ENCODE measurements at places on chromosomes 13 and 19.

- DNase-seq: no peak
Observed at GRCh38 chr13:109802936-109803335, 16.6 kb upstream of the IRS2 start.

- DNase-seq: no peak
Observed at GRCh38 chr19:51470966-51471365, 7.4 kb upstream of the CEACAM18 start.

DNA sequence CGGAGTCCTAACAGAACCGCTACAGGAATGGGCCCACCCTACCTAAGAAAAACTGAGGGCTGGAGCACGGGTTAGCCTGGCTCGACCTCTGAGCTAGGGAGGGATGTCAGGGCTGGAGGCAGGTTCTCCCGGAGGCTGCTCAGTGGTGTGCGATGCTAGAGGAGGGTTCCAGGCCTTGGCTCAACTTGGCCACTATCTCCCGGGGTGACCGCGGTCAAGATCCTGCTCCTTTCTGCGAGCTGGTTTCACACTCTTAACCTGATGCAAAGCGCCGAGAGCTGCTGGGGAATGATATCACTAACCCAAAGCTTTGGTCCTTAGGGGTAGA lies 301 bp downstream of the POP4 start:
- no peak for DNase-seq

DNA sequence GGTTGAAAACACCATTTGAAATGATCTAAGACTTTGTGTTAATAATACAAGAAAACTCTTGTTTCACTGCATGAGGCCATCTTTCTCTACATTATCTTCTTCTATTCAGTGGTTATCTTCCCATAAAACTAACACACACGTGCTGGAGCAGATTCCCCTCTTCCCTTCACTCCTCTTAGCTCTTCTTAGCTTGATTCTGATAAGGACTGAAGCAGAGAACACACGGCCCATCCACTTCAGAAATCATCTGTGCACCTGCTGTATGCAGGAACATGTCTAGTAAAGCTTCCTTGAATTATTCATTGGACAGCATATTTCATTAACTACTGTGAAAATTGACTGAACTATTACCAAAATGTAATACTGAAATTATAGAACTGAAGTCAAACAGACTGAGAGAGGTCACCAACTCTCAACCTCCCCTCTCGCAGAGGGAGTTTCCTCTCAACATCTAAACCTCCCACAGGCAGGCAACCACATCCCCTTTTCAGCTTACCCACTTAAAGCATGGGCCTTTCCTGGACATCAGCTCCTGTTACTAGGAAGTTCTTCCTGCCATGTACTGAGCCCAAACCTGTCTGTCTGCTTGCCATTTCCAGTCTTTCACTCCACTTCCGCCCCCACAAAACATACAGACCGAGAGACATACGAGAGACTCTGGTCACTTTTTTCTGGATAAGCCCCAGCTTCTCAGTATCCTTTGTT lies 113.9 kb downstream of the CRYL1 start:
- DNase-seq: no peak

DNA sequence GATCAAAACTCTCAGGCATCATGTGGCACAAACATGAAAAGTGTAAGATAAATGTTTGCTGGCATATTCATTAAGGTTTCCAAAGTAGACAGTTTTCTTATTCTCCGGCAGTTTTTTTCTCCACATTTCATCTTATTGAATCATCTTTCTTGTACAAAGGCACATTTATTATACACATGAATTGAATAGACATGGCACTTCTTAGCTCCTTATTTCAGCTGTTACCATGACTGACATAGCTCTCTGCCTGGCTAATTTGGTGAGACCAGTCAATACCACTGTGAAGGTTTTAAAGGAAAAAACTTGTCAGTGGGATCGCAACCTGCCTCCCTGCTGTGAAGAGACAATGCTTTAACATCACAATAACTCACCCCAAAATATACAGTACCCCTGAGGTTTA lies 285.0 kb upstream of the PCDH20 start:
- DNase-seq: no peak

- no peak for DNase-seq
Observed at GRCh38 chr13:109395014-109395413, 391.4 kb downstream of the IRS2 start.

DNA sequence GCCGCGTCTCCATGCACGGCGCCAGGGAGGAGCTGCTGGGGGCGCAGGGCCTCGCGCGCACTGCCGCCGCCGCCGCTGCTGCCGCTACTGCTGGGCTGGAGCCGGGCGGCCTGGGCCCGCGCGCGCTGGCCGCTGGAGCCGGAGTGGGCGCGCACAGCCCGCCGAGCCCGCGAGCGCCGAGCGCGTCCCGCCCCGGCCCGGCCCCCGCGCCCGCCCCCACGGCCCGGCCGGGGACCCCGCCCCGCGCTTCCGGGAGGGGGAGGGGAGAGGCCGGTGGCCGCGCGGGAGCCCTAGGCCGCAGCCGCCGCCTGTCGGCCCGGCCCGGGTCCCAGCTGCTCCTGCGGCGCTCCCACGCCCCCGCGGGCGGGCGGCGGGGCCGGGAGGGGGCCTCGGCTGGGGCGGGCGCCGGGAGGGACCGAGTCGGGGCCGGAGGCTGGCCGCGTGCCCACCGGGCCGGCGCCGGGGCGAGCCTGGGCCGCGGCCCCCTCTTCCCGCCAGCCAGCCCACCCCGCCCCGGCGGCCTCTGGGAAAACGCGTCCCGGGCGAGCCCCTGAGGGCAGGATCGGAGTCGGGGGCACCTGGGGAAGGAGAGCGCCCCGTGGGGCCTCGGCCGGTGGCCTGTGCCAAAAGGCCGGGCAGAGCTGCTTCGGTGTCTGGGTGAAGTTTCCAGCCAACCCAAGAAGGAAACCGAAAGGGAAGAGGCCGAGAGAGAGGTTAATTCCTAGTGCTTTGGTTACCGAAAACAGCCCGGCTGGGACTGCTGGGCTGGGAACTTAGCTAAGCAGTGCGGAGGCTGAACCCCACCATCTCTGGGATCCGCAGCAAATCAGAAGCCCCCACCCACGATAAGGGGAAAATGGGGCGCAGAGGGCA lies at the start of gene STK24:
STK24 (minus strand) TSS at position 145 of the 873 bp plus-strand sequence. CDS start 321 bp downstream, outside the sequence.
- DNase-seq: no peak

- no peak for DNase-seq
Observed at GRCh38 chr19:49688531-49689132, 762 bp upstream of the ADM5 start.

GRCh38 chr13:59635589-59635988 lies 528.1 kb downstream of the DIAPH3 start:
- DNase-seq: no peak

DNA sequence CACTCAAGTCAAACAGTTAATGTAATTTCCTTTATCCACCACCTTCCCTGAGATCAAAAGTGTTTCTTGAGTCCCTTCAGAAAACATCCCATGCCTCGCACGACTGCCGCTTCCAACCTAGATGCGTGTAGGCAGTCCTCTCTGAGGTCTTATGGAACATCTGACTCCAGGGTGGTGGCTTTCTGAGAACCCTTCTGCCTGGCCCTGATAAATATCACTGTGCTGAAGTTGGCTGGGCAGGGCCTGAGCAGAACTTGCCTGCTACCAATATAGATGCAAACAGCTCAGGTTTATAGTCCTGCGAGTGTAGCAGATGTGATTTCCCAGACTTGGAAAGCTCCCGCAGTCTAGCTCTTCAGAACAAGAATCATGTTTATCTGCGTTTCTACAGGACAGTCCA lies 61.1 kb upstream of the GPR12 start:
- DNase-seq: no peak

DNA sequence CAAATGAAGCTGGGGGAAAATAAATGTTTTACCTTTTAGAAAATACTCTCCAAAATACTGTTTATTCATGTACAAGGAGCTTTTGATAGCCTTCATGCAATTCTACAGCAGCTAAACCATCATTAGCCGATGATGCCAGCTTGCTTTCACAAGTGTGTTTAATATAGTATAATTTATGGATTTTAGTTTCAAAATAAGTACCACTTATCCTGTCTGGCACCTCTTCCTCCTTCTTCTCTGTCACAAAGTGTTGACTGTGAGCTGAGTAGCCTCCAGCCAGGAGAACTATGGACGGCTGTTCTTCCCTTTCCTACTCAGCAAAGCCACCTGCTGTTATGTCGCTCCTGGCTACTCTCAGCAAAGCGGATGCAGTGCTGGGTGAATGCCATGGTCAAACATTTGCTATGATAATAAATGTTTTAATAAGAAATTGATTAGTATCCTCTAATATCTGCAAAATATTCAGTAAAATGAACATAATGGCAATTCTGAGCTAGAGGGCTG lies 238.2 kb downstream of the LIG4 start:
- no peak for DNase-seq

- peak; percentile 96 for DNase-seq
Observed at GRCh38 chr19:49148784-49149651, 6.2 kb downstream of the HRC start.

- DNase-seq: no peak
Observed at GRCh38 chr13:105184201-105184600, 1351.3 kb downstream of the EFNB2 start.

- no peak for DNase-seq
Observed at GRCh38 chr13:33870046-33870668, 52.2 kb downstream of the RFC3 start.

- DNase-seq: no peak
Observed at GRCh38 chr19:29678484-29679106, 13.3 kb downstream of the PLEKHF1 start.

DNA sequence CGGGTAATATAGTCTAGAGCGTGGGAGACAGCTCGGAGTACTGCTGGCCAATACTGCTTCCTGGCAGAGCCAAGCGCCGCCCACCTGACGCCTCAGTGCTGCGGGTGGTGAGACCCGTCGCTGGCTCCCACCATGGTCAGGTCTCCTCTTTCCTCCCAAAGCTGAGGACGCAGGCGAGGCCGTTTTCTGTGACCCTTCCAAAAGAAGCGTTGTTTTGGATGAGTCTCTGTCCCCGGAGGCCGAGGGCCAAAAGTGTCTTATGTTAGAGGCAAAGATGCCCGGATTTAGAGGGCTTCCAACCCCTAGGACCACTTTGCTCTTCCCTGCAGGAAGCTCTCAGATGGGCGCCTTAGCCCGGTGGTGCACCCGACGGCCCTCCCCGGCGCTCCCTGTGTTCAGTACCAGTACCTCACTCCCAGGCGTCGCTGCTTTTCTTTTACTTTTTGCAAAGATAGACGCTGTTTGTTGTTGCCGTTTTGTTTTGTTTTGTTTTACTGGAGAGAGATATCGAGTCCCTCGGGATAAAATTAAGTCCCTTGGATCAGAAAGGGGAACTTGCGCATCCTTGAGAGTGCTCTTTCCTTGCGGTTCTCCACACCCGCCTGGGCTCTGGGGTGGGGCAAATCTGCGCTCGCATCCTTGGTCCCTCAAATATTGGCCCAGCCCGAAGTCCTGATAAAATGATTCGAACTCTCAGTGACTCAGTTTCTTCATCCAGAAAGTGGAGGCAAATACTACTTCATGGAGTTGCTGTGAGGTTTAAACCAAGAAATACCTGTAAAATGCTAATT lies 7.0 kb downstream of the PDX1 start:
- DNase-seq: no peak

DNA sequence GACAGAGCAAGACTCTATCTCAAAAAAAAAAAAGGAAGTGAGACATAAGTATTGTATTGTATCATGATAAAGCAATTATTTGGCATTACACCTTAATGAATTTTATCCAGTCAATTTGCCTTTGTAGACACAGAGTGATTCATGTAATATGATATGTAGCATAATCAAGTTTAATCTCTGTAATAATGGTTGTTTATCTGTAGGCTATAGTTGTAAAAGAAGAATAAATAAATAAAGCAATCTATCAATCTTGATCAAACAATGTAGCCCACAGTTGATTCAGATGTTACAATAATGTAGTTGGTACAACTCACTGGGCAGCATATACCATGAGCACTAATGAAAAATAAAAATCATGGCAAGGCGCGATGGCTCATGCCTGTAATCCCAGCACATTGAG lies 28.5 kb upstream of the CEACAM20 start:
- no peak for DNase-seq

- no peak for DNase-seq
Observed at GRCh38 chr19:49065905-49066512, 1.4 kb upstream of the NTF4 start.

DNA sequence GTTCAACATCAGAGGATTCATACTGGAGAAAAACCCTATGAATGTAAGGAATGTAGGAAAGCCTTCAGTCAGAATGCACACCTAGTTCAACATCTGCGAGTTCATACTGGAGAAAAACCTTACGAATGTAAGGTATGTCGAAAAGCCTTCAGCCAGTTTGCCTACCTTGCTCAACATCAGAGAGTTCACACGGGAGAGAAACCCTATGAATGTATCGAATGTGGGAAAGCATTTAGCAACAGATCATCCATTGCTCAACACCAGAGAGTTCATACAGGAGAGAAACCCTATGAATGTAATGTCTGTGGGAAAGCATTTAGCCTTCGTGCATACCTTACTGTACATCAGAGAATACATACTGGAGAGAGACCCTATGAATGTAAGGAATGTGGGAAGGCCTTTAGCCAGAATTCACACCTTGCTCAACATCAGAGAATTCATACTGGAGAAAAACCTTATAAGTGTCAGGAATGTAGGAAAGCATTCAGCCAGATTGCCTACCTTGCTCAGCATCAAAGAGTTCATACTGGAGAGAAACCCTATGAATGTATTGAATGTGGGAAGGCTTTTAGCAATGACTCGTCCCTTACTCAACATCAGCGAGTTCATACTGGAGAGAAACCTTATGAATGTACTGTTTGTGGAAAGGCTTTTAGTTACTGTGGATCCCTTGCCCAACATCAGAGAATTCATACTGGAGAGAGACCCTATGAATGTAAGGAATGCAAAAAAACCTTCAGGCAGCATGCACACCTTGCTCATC lies 15.4 kb downstream of the ZNF570 start:
- no peak for DNase-seq

DNA sequence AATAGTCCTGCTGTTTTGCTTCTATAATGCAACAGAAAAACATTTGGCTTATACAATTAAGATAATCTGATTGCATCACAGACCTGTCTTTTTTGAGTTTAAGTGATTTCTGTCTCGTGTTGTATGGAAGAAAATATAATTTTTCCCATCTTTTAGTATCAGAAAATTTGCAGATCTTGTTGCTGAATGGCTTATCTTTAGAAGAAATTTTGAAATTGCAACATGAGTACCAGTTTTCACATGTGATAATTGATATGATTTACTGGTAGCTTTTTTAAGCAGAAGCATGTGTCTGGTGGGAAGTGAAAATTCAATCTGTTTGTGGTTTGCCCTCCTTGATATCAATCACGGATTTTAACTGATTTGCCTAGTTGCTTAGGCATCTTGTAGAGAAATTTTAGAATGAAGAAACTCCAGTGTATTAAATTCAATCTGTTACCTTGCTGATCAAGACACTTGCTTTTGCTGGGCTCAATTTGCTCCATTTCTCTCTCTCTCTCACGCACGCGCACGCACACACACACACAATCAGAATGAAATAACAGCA lies 89.8 kb upstream of the MYCBP2 start:
- DNase-seq: no peak

- no peak for DNase-seq
Observed at GRCh38 chr13:103788061-103788652, 721.9 kb upstream of the SLC10A2 start.
